Esophagus (tissue), 2 donors: ENCODE measurements at places on chromosomes 4 and X. TPM values are rescaled to one million over a fixed set of nuclear protein-coding genes. Genes with fewer than 3 reads are reported as not detected.

Gene TRIM2
- polyA plus RNA-seq, result 4.0 TPM

Gene KLHL4
- 0.05 TPM for polyA plus RNA-seq

Gene ARHGAP6
- polyA plus RNA-seq, result 1.7 TPM

Gene ABCB7
- polyA plus RNA-seq, result 5.0 TPM

Gene RHOXF1
- 0.53 TPM for polyA plus RNA-seq

Gene PCDH7
- polyA plus RNA-seq, result 7.4 TPM

Gene POU4F2
- not detected for polyA plus RNA-seq
